Lower lobe of right lung (tissue), 2 donors: ENCODE measurements at places on chromosomes 6 and 20. TPM values are rescaled to one million over a fixed set of nuclear protein-coding genes. Genes with fewer than 3 reads are reported as not detected.

PRL gene
- not detected for total RNA-seq

OR12D3 gene
- total RNA-seq: not detected

CENPW gene
- total RNA-seq: 7.1 TPM

OOEP gene
- total RNA-seq: not detected

SYNGAP1 gene
- total RNA-seq: 21.6 TPM

UNC5CL gene
- 1.1 TPM for total RNA-seq

CGA gene
- not detected for total RNA-seq

YIPF3 gene
- total RNA-seq: 103 TPM

GABRR1 gene
- not detected for total RNA-seq
